Activated CD4-positive, CD25-positive, alpha-beta regulatory T cell treated with anti-CD3 and anti-CD28 coated beads, Interleukin-2, amount 50 U/mL, for 72 hours (primary cell): ENCODE measurements at places on chromosomes 4 and X.

GRCh38 chr4:144402176-144402575 is 243.8 kb upstream of the HHIP start:
- no peak for DNase-seq

DNA sequence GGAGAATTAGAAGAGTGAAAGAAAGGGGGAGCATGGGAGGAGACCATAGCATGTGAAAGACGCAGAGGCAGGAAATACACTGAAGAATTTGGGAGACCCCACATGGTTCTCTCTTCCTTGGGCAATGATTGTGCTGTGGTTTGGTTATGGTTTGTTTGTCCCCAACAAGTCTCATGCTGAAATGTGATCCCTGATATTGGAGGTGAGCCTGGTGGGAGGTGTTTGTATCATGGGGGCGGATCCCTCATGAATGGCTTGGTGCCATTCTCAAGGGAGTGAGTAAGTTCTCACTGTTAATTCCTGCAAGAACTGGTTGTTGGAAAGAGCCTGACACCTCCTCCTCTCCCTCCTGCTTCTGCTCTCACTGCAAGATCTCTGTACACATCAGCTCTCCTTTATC is 78.6 kb upstream of the RAI2 start:
- no peak for DNase-seq

GRCh38 chr4:11336435-11336834 is 92.3 kb downstream of the HS3ST1 start:
- DNase-seq, result no peak

DNA sequence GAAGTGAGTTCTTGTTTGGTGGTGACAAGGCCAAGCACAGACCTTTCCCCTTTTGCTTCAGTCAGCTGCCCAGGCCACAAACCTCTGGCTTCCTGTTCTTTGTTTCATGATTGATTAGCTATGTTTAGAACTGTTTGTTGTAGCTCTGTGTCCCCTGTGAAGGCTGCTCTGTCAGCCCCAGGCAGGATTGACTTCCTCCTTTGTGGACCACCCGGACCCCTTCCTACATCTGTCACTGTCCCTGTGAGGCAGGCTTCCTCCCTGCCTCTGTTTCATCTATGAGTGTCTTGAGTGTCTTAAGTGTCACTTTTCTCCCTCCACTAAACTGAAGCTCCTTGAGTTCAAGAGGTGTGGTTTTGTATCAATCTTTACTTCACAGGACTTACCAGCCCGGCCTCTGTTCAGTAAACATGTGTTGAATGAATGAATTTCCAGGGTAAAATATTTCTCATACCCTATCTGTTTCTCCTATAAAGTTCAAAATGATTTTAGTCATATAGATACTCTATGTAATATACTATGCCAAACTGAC is 83.5 kb downstream of the ZNF674 start:
- no peak for DNase-seq

- no peak for DNase-seq
These were observed 205.9 kb upstream of the VCX start for GRCh38 chrX:7637066-7637465.

DNA sequence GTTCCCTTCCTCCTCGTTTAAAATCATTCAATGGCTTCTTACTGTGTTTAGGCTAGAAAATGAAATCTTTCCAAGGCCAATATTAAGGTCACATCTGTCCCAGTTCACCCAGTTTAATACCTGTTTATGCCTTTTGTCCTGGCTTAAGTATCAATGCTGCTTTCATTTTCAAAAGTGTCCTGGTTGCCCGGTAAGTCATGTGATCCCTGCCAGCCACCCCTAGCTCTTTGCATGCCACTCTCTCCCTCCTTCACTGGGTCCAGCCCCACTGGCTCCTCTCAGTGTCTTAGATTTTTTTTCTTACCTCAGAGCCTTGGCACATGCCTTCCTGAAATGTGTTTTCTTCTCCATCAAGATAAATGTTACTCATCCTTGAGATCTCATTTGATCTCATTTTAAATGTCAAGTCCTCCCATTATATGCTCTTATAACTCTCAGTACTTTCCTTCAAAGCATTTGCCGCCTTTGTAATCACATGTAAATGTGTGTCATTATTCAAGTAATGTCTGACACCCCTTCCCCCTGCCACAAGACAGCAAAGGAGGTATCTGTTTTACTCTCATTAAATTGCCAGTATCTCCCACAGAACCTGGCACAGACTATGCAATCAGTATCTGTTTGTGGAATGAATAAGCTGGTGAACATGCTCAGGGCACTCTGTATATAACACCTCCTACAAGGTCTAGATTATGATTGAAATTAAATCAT is 472.5 kb upstream of the RPS6KA3 start:
- DNase-seq, result no peak

GRCh38 chrX:99719140-99719539 is 690.9 kb downstream of the PCDH19 start:
- no peak for DNase-seq

DNA sequence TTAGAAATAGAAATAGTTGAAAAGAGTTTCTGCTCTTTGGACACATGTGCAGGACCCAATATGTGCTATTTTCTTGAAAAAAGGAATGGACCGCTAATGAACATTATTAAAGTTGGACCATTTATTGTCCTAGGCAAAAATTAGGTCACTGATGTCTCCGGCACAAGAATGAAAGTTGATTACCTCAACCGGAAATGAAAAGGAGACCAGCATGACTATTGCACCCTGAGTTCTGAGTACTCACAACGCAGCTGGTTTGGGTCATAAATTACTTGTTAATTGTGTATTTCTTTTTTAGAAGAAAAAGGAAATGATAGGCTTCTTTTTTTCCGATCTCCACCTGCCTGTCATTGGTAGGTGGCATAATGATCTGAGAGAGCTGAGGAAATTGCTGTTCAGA is 232.7 kb downstream of the ARHGAP24 start:
- DNase-seq, result no peak

DNA sequence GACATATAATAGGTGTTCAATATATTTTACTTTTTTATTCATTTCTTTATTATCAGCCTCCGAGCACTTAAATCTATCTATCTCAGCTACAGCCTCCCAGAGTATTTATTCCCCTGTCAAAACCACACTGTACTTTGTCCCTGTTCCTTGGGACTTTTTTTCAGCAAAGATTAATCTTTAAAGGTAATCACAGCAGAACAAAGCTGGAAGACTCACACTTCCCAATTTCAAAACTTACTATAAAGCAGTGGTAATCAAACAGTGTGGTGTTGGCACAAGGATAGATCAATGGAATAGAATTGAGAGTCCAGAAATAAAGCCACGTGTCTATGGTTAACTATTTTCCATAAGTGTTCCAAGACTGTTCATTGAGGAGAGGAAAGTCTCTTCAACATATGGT is 59.7 kb downstream of the KLHL13 start:
- no peak for DNase-seq

GRCh38 chr4:189202182-189202868 is 738.3 kb upstream of the FRG1 start:
- DNase-seq, result no peak

- peak; percentile 8 for DNase-seq
These were observed 13.8 kb downstream of the TMEM175 start for GRCh38 chr4:946103-946450.

DNA sequence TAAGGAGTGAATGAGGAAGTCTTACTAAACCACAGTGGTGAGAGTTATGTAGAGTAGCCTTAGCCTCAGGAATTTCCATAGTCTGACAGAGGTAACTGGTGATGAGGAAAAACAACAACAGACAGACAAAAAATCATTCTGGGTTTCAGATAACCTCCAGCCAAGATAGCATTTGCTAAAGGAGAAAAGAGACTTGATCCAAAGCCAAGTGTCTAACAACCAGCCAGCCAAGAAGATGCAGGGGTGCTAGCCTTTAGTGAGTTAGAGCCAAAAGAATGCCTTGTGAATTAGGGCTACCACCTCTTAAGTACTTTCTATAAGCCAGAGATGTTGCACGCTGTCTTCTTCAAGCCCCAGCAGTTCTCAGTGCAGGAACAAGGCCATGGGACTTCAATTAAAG is 478.0 kb upstream of the CPEB2 start:
- no peak for DNase-seq

DNA sequence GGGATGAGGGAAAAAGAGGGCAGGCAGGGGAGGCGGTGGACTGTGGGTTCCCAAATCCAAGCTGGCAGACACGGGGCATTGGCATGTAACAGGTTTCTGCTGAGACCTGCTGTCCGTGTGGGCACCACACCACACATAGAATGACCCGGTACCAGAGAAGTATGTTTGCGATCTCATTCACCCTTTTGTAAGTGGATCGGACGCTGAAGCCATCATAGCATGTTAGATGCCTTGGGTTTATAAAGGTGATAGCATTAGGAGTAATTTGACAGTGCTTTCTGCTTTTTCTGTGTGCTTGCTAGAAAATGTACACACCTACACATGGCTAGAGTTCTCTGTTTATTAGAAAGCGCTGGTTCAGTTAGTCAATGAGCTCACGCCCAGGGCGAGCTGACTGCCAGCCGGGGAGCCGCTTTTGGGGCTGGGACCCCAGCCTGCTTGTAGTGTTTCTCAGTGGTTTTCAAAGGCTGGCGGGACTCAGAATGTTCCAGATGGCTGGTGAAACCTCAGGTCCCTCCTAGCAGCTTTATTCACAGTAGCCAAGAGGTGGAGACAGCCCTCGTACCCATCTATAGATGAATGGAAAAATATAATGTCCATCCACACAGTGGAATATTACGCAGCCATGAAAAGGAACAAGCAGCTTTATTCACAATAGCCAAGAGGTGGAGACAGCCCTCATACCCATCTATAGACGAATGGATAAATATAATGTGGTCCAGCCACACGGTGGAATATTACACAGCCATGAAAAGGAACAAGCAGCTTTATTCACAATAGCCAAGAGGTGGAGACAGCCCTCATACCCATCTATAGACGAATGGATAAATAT is 579 bp downstream of the IL3RA start:
- no peak for DNase-seq

- peak; percentile 67 for DNase-seq
These were observed 7.3 kb upstream of the OPN1LW start for GRCh38 chrX:154136627-154137161.

DNA sequence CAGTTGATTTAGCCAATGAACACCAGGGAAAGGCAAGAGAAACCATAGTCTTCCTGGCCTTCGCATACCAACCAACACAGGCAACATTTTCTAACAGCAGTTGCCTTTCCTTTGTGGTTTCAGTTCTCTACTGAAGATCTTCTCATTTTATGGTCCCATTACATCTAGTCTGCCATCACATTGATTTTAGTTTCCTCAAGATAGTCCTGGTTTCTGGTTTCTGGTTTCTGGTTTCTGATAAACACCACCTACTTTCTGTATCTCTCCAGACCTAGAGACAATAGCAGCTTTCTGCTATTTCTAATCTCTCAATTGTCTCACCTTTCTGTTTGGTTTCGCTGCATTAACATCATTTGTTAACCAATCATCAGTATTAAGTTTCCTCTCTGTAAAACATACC is 646.3 kb upstream of the SPANXN1 start:
- no peak for DNase-seq

DNA sequence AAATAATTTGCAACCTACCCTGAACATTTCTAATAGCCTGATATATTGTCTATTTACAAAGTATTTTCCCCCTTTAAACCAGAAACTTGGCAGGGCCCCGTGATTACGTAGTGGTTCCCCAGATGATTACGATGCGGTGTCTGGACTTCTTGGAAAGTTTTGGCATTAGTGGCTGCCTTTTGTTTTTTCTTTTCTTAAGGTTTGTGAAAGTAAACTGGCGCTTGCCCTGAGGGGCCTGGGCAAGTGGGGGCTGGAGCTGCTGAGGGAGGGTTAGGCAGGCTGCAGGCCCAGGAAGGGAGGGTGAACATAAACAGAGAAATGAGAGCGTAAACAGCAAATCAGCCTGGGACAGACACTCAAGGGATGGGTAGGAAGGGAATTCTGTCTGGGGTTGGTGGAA is 123.6 kb upstream of the MSX1 start:
- DNase-seq, result no peak

DNA sequence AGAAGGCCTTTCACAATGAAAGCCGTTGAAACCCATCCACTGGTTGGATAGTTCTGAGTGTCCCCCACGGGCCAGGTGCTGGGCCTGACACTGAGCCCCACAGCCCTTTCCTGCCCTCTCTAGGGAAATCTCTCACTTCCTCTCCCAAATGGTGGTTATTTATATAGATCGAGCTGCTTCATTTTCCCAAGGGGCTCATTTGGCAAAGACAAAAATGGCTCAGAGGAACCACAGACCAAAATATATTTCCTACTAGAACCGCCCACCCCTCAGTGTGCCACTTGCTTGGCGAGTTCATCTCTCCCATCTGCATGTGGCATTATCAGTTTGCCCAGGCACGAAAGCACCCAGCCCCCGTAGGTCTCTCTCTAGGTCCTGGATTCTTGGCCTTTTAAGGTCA is 53.3 kb upstream of the STIM2 start:
- no peak for DNase-seq

- DNase-seq, result no peak
These were observed 1.5 kb downstream of the TRIM2 start for GRCh38 chr4:153205757-153206156.

DNA sequence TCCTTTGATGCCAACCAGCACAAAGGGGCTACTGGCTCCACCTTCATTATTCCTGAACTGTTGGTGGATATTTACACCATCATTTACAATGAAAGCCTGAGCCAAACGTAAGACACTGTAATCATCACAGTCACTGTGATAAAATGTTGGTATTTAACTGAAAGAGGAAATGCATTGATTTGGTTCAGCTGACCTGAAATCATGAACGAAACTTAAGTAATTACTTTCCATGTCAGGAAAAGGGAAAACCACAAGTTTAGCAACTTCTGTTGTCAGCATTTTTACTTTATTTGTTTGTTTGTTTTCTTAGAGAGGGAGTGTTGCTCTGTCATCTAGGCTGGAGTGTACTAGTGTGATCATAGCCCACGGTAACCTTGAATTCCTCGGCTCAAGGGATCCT is 247.8 kb upstream of the FAM47A start:
- DNase-seq, result no peak

GRCh38 chrX:23907111-23907497 is 634 bp downstream of the APOO start:
- no peak for DNase-seq

GRCh38 chr4:98498774-98499173 is 159.6 kb downstream of the TSPAN5 start:
- no peak for DNase-seq

DNA sequence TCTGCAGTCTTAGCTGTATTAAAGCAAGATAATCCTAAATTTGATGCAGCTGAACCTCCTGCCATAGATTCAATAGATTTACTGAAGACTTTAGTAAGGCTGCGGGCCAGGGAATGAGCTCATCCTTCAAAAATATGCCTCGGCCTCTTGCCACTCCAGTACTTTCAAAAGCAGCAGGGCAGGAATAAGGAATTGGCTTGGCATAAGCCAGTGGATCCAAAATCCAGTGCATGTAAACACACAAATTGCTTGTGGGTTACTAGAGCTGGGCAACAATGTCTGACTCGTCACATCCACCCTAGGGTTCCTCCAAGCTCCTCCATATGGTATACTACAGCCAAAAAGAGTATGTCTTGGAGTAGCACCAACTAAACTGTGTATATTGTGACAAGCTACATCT is 165.0 kb downstream of the AMELX start:
- DNase-seq, result no peak

- DNase-seq, result no peak
These were observed 22.8 kb upstream of the MUC7 start for GRCh38 chr4:70449220-70449619.
